Neural progenitor cell (in vitro differentiated cells): ENCODE measurements at places on chromosomes 3 and 15.

DNA sequence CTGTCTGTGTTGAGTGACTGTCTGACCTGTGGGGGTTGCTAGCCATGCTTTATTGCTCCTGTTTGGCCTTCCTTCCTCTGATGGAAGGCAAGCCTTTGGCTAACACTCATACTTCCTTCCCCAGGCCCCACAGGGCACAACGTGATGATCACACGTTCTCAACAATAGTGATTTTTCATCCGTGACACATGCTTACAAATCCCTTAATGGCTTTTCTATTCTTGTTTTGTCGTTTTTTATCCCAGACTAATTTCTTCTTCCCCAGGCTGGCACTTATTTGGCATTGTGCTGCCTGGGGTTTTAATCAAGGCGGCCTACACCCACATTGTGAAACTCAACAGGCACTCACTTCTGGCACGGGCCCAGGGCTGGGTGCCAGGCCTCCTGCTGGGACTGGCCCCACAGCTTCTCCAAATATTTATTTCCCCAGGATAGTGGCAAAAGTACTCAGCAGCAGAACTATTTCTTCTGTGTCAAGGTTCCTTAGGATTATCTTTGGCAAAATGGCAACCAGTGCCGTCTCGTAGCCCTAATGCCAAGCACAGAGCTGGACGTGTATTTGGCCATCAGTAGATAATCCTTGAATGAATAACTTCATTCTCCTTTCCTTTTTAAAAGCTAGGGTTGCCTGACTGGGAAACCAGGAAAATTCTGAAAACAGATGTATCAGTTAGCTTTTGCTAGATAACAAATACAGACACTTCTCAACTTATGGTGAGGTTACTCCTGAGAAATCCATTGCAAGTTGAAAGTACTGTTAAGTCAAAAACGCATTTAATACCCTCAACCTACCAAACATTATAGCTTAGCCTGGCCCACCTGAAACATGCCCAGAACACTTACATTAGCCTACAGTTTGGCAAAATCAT lies 30.6 kb downstream of the CMTM7 start:
- no peak for DNase-seq

DNA sequence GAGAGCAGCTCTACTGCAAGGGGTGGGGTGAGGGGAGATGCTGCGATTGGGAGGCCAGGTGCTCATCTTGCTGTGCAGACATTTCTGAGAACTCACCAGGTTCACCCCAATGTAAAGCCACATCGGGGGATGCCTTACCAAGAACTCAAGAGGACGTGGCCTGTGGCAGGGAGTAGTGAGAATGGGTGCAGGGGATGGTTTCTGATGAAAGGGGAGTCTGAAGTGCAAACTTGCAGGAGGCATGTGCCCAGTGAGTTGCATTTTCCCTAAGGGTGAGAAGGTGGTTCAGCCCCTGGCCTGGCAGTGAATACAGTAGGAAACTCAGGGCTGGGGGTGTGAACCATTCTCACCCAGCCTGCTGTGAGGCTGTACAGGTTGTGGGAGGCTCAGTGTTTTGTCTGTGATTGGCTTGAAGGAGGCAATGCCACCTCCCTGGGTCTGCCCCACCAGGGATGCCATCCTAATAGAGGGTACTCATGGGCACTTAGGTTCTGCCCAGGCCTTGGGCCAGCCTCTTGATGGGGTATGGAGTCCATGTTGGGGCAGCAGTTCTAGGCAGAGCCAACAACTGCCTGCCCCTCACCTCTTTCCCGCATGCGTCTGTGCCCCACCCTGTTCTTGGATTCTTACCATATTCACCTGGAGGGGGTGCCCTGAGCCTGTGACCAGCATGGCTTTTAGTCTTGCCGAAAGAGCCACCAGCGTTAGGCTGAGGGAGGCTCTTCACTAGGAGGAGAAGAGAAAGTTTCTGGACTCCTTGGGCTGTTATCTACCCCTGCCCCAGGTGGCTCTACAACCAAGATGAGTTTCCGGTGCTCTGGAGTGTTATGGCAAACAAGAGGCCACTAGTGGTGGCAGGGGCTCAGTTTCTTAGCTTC lies 4.5 kb downstream of the HEMK1 start:
- no peak for DNase-seq

GRCh38 chr3:59632760-59633573 lies 583.1 kb upstream of the CFAP20DC start:
- peak; percentile 50 for DNase-seq

DNA sequence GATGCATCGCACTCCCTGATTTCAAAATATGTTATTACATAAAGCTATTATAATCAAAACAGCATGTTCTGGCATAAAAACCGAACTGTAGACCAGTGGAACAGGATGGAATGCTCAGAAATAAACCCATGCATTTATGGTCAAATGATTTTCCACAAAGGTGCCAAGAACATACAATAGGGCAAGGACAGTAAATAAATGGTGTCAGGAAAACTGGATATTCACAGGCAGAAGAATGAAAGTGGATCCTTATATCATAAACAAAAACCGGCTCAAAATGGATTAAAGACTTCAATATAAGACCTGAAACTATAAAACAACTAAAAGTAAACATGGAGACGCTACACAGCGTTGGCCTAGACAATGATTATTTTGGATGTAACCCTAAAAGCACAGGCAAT lies 22.6 kb downstream of the USP50 start:
- DNase-seq: no peak

- DNase-seq: no peak
These were observed 68.5 kb upstream of the ATP13A5 start for GRCh38 chr3:193446965-193447602.

DNA sequence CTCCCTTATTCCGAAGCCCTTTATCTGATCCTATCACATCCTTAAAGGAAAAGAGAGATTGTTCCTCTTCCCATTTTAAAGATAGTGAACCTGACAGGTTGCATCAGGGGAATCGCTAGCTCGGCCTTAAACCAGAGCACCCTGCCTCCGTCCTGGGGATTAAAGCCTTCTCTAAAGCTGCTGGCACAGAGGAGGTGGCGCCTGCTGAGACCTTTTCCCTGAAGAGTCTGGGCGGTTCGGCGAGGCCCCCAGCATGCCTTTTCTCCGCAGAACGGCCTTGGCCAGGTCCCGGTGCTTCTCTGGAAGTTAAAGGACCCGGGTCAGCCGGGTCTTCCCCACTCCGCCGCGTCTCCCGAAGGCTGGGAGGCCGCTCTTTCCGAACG lies 593 bp downstream of the FAM219B start:
- peak; percentile 70 for DNase-seq

DNA sequence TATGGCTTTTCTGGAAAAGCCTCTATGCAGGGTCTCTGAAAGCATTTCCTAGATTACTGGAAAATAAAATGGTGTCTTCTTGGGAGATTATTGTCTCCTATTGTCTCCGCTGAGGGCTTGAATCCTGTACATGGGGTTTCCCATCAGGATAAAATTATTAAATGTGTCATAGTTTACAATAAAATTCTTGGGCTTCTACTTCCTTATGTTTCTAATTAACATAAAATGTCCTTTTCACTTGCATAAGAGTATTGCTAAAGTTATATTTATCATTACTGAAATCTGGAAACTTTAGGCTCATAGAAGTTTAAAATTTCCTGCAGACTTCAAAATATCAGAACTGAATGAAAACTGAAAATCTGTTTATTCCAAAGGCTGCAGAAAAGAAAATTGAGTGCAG lies 595.5 kb upstream of the AGTR1 start:
- DNase-seq: no peak

DNA sequence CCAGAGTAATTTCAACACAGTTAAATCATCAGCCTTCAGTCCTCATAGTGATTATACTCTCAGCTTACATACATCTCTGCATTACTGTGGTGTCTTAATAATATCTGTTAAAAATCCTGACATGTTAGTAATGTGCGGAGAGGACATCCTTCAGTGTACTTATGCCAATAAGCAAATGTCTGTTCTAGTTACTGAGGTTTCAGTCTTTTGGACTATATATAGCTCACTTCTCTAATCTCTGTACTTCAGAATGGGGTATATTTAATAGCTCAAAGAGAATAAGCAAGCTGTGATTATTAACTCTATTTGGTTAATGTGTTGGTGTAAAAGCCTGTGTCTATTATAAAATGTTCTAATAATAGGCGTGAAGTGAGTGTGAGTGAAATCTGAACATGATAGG lies 28.9 kb upstream of the OSTN start:
- DNase-seq: no peak

DNA sequence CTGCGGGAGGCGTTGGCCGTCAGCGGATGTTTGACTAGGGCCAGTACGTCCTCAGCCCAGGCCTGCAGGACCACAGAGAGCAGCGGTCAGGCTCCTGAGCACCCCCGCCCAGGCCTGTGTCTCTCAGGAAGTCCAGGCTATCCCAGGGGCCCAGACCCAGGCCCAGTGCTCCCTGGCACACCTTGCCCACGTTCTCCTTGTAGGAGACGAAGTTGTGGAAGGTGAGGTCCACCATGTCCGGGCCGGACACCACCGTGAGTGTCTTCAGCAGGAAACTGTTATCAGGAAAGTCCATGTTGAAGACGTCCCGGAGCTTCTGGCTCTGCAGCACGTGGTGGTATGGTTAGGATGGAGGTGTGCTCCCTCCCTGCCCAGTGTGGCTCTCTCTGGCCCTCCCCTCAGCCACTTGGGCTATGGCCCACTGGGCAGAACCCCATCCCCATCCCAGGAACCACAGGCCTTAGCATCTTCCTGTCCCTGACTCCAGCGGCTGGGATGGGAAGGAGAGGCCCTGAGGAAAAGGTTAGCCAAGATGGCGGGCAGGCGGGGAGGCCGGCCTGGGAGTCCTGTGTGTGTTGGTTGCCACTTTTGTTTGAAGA lies 5.3 kb downstream of the PLCB2 start:
- no peak for DNase-seq

- DNase-seq: no peak
These were observed 8.5 kb downstream of the SEC13 start for GRCh38 chr3:10312391-10312790.

- peak; percentile 76 for DNase-seq
These were observed at the start of gene SOX14 for GRCh38 chr3:137764001-137764433. SOX14 (plus strand) TSS chr3:137764315; CDS start chr3:137764785, 470 bp downstream.

- no peak for DNase-seq
These were observed 330.5 kb upstream of the KCNMB2 start for GRCh38 chr3:178205740-178206139.

GRCh38 chr3:39941931-39942330 lies 132.5 kb downstream of the MYRIP start:
- no peak for DNase-seq

DNA sequence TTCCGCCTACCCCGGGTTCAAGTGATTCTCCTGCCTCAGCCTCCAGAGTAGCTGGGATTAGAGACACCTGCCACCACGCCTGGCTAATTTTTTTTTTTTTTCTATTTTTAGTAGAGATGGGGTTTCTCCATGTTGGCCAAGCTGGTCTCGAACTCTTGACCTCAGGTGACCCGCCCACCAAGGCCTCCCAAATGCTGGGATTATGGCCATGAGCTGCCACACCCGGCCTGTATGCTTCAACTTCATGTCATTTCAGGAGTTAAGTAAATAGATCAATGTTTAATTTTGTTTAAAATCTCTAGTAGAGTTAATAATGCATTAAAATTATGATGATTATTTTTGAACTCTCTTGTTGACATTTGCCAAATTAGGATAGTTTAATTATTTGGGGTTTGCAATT lies 121.1 kb upstream of the ALDH1A3 start:
- DNase-seq: no peak

DNA sequence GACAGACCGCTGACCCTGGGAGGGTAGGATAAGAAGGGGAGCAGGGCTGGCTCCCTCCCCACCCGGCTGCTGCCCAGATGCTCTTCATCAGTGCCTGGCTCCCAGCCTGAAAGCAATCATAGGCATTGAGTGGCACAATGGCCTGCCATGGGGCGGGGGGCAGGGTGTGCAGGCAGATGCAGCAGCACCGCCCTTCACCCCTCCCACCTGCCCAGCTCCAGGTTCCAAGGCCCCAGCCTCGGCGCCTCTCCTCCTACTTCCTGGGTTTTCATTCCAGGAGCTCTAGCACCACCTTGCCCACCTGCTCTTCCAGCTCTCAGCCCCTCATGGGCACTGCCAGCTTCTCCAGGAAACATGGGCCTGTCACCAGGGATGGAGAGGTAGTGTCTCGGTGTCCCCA lies 101.7 kb downstream of the MEGF11 start:
- DNase-seq: peak; percentile 63

- DNase-seq: no peak
These were observed 200.5 kb downstream of the KLF13 start for GRCh38 chr15:31526916-31527690.

- peak; percentile 60 for DNase-seq
These were observed 1.8 kb upstream of the ZSCAN2 start for GRCh38 chr15:84598993-84599392.

DNA sequence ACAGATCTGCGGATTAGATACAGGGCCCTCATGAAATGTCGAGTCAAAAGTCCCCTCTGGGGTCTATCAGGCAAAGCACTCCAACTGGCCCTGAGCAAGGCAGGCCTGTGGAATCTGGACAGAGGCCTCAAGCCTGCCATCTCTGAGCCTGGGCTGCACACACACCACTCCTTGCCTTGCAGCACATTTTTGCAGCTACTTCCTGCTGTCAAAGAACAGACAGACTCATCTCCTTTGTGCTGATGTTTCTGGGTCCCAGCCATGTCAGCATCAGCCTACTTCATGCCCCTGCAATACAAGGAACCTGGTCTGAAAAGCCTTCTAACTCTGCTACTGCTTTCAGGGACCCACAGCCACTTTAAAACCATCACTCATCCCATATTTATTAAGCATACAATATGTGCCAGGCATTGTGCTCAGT lies 60.6 kb upstream of the IL12A start:
- no peak for DNase-seq

- no peak for DNase-seq
These were observed 17.9 kb upstream of the SEC13 start for GRCh38 chr3:10338591-10339353.

DNA sequence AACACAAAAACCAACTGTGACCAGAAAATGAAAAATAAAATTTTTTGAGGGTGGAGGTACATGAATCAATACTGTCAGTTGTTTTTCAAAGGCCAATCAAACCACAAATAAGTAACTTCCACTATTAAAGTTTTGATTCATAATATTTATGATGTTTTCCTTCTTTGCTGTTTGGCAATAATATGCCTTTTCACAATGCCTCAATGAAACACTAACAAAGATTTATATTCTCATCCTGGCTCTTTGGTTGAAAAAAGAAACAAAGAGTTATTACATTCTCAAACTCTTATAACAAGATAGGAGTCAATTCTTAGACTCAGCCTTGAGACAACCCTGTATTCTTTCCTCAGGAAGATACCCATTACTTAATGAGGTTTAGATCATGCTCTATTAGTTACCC lies 63.1 kb downstream of the C3orf70 start:
- no peak for DNase-seq

GRCh38 chr15:37981775-37982174 lies 47.3 kb downstream of the TMCO5A start:
- peak; percentile 30 for DNase-seq

- no peak for DNase-seq
These were observed 44.6 kb downstream of the WNT7A start for GRCh38 chr3:13835246-13835645.

- DNase-seq: peak; percentile 20
These were observed 109.1 kb downstream of the RFTN1 start for GRCh38 chr3:16404349-16404895.

- no peak for DNase-seq
These were observed 190.0 kb downstream of the FHIT start for GRCh38 chr3:61061092-61061723.

GRCh38 chr3:136783708-136784191 lies 31.6 kb upstream of the STAG1 start:
- no peak for DNase-seq
